ENCODE measurements at places on chromosomes 1 and 21. TPM values are rescaled to one million over a fixed set of nuclear protein-coding genes. Genes with fewer than 3 reads are reported as not detected.

- no peak for DNase-seq
Measured at GRCh38 chr1:47853059-47853458, 144.1 kb downstream of the TRABD2B start.

Gene SLC37A1
- total RNA-seq, result 6.4 TPM

DNA sequence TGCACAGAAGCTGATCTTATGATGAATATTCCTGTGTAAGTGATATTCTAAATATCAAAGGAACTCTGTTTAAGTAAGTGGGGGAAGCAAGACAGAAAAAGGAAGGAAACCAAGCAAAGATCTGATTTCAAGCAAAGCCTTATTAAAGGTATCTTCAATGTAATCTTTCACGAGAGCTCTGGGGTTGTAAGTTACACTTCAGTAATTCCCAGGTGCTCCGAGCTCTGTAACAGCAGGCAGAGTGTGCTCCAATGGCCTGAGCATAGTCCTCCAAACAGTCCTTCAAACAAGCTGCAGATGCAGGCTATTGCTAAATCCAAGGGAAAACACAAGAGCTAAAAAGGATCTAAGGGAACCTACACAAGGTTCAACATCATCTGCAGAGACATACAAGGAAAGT lies 949.7 kb upstream of the TMPRSS15 start:
- no peak for DNase-seq

DNA sequence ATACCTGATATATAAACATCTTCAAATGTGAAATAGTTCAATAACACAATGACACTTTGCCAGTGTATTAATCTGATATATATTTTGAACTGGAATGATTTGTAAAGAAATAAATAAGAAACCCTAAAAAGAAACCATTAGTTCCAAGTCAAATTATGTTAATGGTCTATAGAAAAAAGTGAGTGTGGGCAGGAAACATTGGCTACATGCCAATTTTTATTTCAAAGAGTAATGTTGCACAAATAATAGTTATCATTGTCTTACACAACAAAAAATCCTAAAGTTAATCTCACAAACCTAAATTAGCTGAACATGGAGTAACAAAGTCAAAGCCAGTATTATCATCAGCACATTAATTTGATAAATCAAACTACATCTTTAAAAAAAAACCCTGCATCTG lies 37.9 kb upstream of the BATF3 start:
- DNase-seq, result no peak

DNA sequence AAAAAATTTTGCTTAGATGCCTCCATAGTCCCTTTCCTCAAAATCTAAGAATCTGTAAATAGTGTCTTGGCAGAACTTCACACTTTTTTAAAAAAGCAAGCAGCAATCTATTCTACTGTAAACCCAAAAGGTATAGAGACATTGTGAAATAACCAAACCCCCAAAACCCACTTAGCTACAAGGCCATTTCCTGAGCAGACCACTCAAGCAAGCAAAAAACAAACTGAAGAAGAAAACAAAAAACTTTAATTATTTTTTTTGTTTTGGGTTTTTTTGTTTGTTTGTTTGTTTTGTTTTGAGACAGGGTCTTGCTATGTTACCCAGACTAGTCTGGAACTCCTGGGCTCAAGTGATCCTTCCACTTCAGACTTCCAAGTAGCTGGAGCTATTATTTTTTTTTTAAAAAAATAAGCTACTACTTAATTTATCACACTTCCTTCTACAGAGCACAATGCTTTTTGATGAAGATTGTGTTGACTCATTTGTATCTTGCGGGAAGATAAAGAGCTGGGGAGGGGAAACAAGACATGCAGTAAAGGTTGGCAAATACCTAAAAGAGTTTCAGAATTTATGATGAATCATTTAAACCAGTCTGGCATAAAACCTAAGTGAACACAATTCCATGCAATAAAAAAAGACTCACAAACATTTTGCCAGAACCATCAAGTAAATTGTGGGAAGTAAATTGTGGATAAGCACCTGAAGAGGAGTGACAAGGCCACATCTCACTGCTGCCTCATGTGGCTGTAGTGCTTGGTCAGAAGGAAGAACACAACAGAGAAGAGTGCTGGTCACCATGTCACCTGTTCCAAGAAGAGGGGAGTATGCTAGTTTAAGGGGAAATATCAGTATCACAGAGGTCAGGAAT lies 2.7 kb upstream of the PTPN22 start:
- DNase-seq, result peak; percentile 48

DNA sequence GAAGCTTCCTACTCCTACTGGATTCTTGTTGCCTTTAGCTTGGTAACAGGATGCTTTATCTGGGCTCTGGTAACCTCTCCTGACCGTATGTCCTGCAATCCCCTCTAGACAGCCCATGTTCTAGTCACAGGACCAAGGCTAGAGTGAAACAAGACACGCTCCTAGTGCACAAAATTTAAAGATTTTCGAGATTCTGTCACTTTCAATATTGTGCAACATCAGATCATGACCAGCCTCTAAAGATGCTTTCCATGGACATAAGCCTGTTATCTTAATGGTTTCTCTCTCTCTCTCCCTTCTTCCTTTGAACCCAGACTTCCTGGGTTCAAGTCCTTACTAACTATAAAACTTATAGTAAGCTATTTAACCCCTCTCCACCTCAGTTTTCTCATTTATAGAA lies 1.6 kb upstream of the LY9 start:
- no peak for DNase-seq

- DNase-seq, result no peak
Measured at GRCh38 chr1:167077868-167078210, 12.3 kb downstream of the GPA33 start.

Gene TRPM2
- 3.1 TPM for total RNA-seq

- peak; percentile 86 for DNase-seq
Measured at GRCh38 chr1:156499842-156500542, 583 bp downstream of the MEF2D start.

GRCh38 chr1:60753036-60753900 lies 329.1 kb upstream of the NFIA start:
- no peak for DNase-seq

- no peak for DNase-seq
Measured at GRCh38 chr21:19830446-19830845, 1167.8 kb upstream of the NCAM2 start.

- no peak for DNase-seq
Measured at GRCh38 chr1:84352298-84353106, 45.8 kb upstream of the DNASE2B start.

Gene PLEKHN1
- total RNA-seq, result 1.3 TPM

DNA sequence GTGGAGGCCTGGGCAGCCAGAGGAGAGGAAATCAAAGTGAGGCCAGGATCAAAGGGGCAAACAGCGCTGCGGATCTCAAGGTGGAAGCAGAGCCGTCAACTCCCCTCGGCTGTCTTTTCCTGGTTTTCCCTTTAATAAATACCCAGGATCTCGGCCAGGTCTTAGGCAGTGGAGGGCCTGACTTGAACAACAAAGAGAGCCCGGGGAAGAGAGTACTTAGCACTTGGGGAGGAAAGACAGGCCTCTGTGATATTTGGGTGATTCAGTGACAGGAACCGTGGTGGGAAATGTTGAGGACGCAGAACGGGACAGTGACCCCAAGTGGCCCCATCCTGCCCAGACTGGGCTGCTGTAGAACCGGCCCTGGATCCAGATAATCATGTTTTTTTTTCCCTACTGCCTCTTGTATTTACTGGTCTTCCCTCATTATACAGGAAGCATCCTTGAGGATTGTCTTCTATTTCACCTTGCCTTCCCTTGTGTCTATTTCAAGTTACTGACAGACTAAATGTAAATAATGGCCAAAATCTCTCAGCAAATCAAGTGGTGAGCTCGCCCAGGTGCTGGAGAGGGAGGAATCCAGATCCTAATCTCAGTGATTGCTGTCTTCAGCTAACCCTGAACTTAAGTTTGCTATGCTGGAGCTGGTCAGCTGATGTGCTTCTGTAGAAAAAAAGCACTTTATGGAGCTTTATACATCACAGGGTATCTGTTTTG lies 2.8 kb upstream of the MIXL1 start:
- no peak for DNase-seq

- DNase-seq, result peak; percentile 1
Measured at GRCh38 chr1:53539711-53540603, 80.8 kb downstream of the DMRTB1 start.

GRCh38 chr1:224565611-224566406 lies 50.3 kb upstream of the CNIH3 start:
- DNase-seq, result no peak

DNA sequence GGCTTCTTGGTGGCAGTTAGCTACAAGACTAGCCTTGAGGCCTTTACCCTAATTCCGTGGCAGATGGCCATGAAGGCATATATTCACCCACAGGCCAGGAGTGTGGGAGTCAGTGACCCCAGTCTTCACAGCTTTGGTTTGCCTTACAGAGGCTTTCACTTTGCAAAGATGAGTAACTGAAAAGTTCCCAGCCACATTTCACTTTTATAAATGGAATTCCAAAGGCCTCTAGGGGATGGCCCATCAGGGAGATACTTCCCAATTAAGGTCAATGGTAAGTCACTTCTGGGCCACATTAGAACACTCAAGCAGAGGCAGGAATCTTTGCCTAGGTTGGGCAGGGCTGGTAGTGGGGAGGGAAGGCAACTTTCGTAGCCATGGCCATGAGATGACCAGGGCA lies 13.1 kb upstream of the HEYL start:
- no peak for DNase-seq

DNA sequence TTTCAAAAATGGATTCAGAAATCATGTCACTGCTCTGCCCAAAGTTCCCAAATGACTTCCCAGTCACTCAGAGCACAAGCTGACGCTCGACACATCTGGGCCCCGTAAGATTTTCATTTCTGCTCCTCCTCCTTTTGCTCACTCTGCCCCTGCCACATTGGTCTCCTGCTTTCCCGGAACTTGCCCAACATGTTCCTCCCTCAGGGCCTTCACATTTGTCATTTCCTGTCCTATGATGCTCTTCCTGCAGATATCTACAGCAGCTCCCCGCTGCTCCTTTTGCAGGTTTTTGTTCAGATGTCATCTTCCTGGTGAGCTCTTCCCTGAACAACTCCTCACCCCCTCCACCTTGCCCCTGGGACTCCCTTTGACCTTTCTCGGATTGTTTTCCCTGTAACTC lies 58.5 kb upstream of the IVNS1ABP start:
- DNase-seq, result no peak

- DNase-seq, result no peak
Measured at GRCh38 chr21:45848331-45848730, 133.2 kb upstream of the COL6A1 start.

Gene CR1
- total RNA-seq, result 0.14 TPM

Gene EVA1C
- 12.0 TPM for total RNA-seq

GRCh38 chr1:162543228-162543627 lies 18.3 kb upstream of the UAP1 start:
- no peak for DNase-seq

Gene TNFRSF14
- 10.3 TPM for total RNA-seq

- DNase-seq, result no peak
Measured at GRCh38 chr1:220902916-220903315, 23.7 kb downstream of the HLX start.

Gene GPN2
- total RNA-seq, result 11.3 TPM

Gene LELP1
- total RNA-seq, result not detected

Gene CCDC185
- total RNA-seq, result not detected

- DNase-seq, result no peak
Measured at GRCh38 chr1:241553886-241554592, 21.9 kb downstream of the KMO start.

DNA sequence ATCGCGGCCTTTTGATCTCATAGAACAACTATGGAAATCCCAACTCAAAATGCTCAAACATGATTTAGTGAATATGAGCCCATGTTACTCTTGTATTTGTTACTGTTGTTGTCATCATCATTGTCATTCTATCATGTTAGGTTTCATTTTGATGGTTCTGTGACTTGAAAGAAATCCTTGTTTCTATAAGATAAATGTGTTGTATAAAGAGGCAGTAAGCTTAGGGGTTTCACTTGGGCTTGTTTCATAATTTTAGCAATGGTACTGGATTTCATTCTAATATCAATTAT lies 15.3 kb upstream of the GBP5 start:
- DNase-seq, result no peak

DNA sequence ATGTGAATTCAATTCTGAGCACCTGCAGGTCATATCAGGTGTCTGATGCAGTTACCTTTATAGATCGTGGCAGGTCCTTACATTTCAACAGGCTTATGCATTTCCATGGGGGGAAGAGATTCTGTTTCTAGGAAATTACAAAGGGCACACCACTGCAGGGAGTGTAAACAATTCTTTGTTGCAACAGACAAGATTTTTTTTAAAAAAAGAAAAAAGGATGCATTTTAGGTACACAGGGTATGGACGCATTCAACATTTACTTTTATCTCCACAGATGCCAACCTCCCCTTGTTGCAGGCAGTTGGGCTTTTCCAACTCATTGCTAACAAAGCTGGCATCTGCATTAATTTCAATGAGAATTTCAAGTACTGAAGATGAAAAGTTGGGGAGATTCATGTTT lies 13.5 kb upstream of the TEKT2 start:
- no peak for DNase-seq

- no peak for DNase-seq
Measured at GRCh38 chr1:159279773-159280172, 22.4 kb upstream of the FCER1A start.

DNA sequence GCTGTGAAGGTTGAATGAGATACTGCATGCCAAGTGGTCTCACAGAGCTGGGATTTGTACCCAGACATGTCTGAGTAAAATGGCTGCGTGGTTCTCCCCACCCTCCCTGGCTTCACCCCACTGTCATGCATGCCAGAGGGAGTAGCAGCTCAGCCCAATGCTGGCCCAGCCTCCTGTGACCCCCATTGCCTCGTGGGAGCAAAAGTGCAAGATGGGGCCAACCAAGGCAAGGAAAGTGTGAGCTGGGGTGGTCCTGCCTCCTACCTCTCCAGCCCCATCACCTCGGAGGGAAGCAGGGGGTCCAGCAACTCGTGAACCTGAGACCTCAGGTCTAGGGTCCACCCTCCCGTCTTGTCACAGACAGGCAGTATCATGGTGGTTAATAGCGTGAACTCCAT lies 209.8 kb upstream of the GRIK3 start:
- DNase-seq, result no peak

- DNase-seq, result no peak
Measured at GRCh38 chr1:37944086-37944763, 2.6 kb downstream of the INPP5B start.

DNA sequence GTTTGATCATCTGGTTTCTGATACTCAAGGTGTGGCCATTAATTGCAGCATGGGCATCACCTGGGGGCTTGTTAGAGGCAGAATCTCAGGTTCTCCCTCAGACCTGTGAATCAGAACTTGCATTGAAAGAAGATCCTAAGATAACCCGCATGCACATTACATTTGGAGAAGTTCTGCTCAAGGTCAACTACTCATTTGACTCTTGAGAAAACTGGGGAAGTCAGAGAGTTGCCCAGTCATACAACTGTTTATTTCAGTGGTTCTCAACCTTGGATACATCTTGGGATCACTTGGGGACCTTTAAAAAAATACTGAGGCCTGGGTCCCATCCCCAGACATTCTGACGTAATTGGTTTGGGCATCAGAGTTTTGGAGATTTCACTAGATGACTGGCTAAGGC lies 30.5 kb downstream of the CAMTA1 start:
- no peak for DNase-seq

Gene SLAMF7
- total RNA-seq, result 0.44 TPM

GRCh38 chr1:214637722-214638458 lies 34.9 kb downstream of the CENPF start:
- DNase-seq, result no peak

Gene C1orf116
- total RNA-seq, result 10.0 TPM
